ENCODE measurements at places on chromosomes 6 and 20. TPM values are rescaled to one million over a fixed set of nuclear protein-coding genes. Genes with fewer than 3 reads are reported as not detected.

- no peak for DNase-seq
Measured at GRCh38 chr20:40657526-40657925, 31.5 kb downstream of the MAFB start.

- DNase-seq: no peak
Measured at GRCh38 chr6:139862311-139862710, 487.9 kb upstream of the CITED2 start.

DNA sequence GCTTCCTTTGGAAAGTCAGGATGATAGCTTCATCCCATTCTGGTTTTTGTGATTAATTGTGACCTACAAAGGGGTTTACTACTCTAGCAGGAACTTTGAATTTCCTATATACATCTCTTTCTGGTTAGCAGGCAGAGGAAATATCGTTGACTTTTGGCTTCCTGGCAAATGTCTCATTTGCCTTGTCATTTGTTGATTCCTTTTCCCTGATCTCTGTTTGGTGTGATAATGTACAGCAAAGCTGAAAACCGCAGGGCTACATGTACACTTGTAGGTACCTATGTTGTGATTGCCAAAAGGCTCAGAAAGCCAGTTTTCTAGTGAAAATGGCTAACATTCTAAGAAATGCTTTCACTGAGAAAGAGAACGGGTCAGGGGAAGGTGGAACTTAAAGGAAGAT, 44.3 kb downstream of the TOP1 start:
- DNase-seq: no peak

GRCh38 chr6:155426408-155426945, 29.2 kb downstream of the NOX3 start:
- DNase-seq: no peak

DNA sequence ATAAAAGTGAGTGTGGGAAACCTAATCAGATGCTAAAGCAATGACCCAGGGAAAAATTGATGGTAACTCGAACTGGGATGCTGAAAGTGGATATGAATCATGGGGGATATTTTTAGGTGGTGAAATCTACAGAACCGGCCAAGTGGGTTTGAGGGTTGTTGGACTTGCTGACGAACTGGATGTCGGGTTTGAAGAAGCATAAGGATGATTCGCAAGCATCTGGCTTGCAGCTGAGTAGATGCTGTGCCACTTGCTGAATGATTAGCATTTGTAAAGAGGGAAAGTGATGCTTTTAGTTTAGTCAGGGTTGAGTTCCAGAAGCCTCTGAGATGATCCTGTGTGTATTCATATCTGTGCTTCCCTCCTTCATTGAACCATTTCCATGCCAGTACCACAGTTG, 54.9 kb downstream of the UBR2 start:
- DNase-seq: no peak

GRCh38 chr6:160027931-160028330, 59.0 kb downstream of the IGF2R start:
- no peak for DNase-seq

DNA sequence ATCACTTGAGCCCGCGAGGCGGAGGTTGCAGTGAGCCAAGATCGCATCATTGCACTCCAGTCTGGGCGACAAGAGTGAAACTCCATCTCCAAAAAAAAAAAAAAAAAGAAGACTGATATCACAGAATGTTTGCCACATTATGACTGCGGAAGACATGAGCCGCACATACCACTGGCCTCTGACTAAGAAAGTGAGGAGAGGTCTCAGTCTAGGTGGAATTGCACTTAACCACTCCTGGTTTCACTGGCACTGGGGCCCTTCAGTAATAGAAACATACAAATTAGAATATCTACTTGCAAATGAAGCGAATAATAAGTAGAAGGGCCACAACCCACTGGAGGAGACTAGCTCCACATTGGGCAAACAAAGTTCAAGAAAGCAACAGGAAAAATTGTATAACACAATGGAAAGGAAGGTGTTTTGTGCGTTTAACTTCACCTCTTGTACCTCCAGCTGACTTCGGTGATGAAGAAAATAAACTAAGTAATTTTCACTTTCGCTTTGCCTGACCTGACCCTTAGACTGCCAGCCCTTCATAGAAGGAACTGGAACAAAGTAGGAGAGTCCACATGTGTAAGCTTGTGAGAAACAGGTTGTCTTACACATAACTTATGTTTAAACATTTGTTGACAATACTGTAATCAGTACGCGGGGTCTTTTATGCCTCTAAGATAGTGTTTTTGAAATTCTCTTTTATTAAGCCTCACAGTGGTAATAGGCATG, 147.5 kb upstream of the TSHZ2 start:
- no peak for DNase-seq

- no peak for DNase-seq
Measured at GRCh38 chr6:166489301-166490155, 97.0 kb downstream of the RAMACL start.

DNA sequence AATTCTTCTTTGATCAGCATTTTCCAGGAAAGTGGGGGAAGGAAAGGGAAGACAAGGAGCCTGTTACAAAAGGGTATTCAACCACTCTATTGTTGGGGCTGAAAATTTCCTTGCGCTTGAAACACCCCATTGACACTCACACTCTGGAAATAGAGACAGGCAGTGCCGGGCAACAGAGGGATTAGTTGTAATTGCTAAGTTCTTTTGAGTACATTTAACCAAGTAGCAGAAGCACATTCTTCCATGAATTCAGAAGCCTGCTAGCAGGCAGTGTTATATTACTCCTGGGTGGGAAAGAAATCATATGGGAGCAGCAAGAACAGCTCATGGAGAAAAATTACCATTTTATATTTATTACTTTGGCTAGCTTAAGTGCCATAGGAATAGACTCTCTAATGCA, 745.5 kb downstream of the C6orf118 start:
- no peak for DNase-seq

- no peak for DNase-seq
Measured at GRCh38 chr6:161394437-161394836, 120.6 kb upstream of the AGPAT4 start.

Gene PRRT1
- 0.87 TPM for total RNA-seq

Gene CYP21A2
- not detected for total RNA-seq

Gene HTR1E
- total RNA-seq: not detected

Gene FOXF2
- total RNA-seq: 23.9 TPM

Gene TMEM14A
- 29.9 TPM for total RNA-seq

Gene GPLD1
- 0.43 TPM for total RNA-seq
